ENCODE measurements at places on chromosomes 12 and 14.

GRCh38 chr14:100698666-100699448 is 27.8 kb upstream of the DLK1 start:
- no peak for DNase-seq

GRCh38 chr12:72540811-72541210 is 268.6 kb downstream of the TRHDE start:
- DNase-seq: no peak

DNA sequence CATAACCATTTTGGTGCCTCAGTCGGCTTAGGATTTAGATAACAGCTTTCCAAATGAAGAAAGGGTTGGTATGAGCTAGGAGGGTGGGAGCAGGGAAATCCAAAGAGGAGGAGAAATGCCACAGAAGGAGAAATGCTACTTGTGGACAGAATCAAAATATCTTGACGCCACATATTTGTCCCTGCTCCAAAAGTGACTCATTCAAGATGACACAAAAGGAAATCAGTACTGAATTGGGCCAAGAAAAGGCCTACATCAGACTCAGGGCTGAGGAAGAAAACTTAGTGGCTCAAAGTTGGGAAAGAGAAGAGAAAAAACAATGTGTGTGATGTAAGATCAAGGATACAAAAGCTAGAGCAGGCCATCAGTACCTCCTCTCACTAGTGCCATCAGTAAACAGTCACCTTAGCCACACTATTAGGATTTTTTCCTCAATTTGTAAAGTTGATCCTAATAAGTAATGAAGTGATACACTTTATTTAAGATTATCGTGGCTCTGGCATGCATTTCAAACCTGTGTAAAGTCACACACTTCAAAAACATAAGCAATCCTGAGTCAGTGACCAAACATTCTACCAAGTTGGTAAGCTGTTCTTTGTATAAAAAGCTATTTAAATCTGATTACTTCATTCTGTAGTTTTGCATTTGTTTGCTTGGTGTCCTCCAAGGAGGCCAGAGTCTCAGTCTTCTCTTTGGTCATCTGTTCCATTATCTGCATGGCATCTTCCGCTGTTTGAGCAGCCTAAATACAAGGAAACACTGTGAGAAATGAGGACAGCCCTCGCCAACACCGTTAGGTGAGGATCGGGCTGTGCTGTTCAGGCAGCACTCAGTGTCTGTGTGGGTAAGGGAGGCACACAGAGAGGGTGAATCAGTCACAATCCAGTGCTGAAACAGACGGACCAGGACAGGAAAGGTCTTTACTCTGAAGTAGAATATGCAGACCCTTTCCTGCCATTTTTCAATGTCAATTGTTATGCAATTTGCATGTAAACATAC is 52.6 kb upstream of the VPS33A start:
- peak; percentile 96 for DNase-seq

- DNase-seq: no peak
Observed at GRCh38 chr12:57130941-57131340, 2.7 kb downstream of the LRP1 start.

- DNase-seq: no peak
Observed at GRCh38 chr14:101426466-101426865, 134.8 kb upstream of the DIO3 start.

DNA sequence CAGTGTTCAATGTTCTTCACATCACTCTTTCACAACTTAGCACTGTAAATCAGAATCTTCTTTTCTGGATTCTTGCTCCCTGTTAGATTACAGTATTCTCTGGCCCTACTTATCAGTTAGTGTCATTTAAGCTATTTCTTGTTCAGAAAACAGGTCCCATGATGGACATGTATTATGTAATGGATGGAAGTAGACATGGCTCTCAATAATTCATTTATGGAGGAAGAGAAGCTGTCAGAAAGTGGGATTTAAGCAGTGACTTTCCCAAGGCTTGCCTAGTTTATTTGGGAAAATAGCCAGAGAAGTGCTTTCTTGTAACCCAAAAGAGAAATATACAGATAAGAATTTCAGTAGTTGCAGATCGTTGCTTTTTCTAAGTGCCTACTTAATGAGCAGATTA is 1.6 kb downstream of the ERC1 start:
- DNase-seq: peak; percentile 25

- DNase-seq: no peak
Observed at GRCh38 chr12:125544960-125545359, 479.7 kb downstream of the AACS start.

DNA sequence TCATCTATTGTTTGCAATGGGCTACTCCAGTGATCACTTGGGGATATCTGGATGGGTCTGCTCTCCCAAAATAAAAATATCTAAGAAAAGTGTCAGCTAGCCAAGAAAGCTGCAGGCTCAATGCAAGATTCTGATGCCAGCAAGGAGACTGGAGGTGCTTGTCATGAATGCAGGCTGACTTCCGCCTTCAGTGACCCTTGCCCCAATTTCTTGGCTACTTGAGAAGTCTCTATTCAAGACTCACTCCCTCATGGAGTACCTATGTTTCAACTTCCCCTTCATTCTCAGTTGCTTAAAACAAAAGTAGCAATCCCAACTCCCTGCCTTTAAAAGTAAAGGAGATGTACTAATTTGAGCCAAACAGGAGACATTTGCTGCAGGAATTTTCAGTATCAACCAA is 123.9 kb downstream of the GPR65 start:
- DNase-seq: peak; percentile 11

DNA sequence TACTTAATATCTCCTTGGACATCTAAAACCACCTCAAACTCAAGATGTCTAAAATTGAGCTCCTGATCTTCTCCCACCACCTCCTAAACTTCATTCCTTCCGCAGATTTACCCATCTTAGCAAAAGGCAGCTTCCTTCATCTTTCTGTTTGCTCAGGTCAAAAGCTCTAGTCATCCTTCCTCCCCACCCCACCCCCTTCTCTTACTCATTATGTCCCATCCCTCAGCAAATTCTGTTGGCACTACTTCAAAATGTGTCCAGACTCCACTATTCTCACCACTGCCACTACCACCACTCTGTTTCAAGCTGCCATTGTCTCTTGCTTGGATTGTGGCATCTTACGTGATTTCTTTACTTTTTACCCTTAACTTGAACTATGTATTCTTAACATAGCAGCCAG is 59.2 kb upstream of the ZDHHC17 start:
- DNase-seq: peak; percentile 22

DNA sequence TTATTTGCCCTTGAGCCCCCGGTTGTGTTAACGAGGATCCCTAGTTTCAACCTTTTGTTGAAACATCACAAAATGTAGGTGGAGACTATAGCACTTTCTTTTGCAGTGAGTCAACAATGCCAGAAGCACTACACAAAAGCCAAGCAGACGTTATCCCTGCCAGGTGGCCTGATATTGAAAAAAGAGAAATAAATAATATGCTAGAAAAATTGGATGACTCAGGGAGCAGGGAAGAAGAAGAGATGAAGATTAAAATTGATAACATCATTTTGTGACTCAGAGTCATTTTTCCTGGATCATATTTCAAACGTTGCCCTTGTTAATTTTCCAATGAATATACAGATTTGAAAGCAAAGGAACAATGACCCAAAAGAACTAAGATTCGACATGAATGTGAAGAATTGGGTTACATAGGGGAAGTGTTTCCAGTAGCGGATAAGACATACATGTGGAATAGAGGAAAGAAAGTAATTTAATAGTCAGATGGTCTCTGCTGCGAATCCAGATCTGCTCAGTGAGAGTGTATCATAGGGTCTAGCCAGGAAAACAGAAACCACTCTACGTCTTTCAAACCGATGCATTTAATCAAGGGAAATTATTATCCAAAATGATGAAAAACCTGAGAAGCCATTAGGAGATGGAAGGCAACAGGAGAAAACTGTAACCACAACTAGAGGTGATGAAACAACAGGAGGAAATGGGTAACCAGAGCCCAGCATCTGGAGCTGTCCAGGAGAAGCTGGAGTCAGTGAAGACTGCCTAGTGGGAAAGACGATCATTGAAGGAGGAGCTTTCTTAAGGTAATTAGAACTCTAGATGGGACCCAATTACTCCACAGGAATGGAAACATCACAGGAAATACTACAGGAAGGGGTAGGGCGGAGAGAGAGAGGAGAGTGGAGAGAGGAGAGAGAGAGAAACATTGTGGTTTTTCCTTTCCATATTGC is 57.9 kb downstream of the RERG start:
- no peak for DNase-seq

DNA sequence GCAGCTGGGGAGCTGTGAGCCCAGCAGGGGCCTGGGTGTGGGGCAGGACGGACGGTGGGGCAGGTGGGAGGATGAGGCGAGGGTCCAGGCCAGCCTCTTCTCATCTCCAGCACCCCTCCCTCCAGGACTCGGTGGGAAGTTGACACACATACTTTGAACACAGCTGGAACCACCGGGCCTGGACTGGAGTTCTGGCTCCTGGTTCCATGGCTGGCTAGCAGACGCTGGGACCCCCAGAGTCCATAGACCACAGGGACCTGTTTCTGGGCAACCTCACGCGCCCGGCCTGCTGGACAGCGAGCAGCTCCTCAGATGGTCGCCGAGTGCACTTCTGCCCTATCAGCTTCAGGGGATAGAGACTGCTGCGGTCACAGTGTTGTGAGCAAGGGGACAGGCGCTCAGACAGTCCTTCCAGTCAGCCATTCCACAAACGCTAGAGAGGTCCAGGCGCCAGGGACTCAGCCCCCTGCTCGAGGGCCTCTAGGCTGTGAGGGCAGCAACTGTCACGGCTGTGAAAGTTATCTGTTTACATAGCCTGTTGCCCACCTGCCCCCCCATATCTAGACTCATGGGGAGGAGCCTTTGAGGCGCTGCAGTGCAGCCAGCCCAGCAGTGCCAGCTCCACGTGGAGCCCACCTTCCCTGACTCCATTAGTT is 25.2 kb downstream of the TCHP start:
- DNase-seq: no peak

GRCh38 chr14:60323199-60323896 is 74.3 kb downstream of the PPM1A start:
- DNase-seq: no peak

- DNase-seq: no peak
Observed at GRCh38 chr14:103133210-103134140, 10.2 kb downstream of the TNFAIP2 start.

GRCh38 chr14:95307402-95308041 is 12.2 kb downstream of the CLMN start:
- no peak for DNase-seq

- no peak for DNase-seq
Observed at GRCh38 chr12:78938341-78939084, 73.9 kb downstream of the SYT1 start.

- DNase-seq: no peak
Observed at GRCh38 chr14:79091381-79091963, 921.3 kb downstream of the NRXN3 start.

DNA sequence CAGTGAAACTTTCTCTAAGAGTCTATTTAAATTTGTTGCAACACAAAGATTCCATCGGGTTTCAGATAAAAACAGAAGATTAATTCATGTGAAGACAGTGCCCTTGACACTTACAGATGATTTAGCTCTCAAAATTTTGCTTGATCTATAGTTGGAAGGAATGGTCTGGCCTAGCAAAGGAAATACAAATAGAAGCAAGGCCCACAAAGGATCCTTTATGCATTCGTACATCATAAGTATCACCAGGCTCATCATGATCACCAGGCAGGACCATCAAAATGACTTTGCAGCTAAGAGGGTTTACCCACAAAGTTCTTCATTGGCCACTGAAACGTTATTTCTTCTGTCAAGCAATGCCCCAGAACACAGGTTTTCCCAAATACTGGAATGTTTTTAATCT is 24.8 kb downstream of the JKAMP start:
- DNase-seq: no peak

Data from cardiac fibroblast (primary cell).